Ecto neural progenitor cell (in vitro differentiated cells): ENCODE measurements at places on chromosomes 6 and 20.

GRCh38 chr6:51996296-51996947 is 91.0 kb downstream of the PKHD1 start:
- no peak for DNase-seq

DNA sequence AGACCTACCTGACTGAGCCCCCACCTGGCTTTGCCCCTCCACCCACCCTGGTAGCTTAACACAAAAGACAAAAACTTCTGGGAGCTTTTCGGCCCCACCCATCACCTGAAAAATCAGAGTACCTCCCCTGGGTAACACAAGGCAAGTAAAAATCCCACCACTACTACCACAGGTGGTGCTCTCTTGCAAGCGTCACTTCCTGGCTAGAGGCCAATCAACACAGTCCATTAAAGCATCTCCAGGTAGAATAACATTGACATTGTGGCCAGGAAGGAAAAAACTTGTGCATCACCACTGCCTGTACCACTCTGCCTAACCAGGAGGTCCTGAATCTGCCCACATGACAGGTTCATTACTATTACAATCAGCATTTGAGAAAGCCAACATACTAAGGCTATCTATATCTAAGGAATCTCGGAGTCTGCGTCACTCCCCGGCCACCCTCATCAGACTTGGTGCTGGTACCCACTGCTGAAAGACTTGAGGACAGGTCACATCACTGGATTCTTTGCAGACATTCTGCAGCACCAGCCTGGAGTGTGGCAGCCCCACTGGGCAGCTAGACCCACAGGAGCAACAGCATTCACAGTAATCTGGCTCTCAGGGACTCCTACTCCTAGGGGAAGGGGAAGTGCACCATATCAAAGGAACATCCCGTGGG is 125.9 kb downstream of the CDK19 start:
- DNase-seq, result no peak

DNA sequence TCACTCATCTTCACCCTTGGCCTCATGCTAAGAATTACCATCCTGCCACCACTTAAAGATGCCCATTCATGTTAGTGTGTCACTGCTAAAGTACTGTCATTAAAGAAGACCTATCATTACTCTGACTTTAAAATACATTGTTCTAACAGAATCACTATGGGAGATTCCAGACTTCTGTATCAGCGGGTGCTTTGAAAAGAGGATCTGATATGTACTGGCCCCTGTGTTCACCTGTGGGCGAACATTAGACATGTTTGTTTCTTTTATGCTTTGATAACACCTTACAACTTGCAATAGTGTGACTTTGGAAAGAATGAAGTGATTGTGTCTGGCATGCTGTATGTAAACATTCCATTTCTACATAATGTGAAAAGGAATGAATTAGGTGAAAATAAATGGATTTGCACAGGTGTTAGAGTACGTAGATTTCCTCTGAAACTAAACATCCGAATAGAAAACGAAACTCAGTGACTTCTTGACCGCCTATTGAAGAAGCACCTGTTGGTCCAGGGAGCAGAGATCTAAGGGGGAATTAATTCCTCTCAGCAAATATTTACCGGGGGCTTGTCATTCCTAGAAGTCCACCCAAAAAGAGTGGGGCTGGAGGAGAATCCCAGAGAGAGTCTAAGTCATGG is 132.3 kb downstream of the CARMIL1 start:
- no peak for DNase-seq

GRCh38 chr20:49610691-49611538 is 43.0 kb upstream of the PTGIS start:
- peak; percentile 93 for DNase-seq

- DNase-seq, result peak; percentile 63
These were observed 236.1 kb downstream of the TSHZ2 start for GRCh38 chr20:53208110-53208832.

GRCh38 chr20:53180928-53181362 is 208.8 kb downstream of the TSHZ2 start:
- DNase-seq, result no peak
